ENCODE measurements at places on chromosomes 6 and 20.

- DNase-seq: no peak
Measured at GRCh38 chr6:15254070-15254975, 8.5 kb downstream of the JARID2 start.

DNA sequence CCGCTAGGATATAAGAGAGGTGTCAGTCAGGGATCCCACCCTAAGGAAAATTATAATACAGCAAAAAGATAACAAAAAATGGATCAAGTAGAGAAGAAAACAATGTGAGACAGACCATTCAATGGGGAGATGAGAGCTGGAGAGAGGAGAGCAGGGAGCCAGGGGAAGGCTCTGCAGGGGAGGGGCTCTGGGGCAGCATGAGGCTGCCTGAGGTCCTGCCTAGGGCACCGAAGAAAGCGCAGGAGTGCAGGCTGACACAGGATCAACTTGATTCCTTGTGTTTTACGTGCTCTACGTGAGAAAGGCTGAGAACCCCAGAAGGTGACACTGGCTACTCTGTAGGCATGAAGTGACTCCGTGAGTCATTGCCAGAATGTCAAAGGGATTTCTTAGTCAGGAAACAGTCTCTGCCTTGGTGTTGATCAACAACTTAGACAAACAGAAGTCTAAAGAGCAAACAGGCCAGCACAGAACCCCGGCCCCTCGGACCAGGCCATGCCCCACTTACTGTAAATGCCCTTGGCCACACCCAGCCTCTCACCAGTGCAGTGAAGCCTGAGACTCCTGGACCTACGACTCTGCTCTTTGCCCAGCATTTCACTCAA lies 290.1 kb upstream of the PRDM1 start:
- no peak for DNase-seq

DNA sequence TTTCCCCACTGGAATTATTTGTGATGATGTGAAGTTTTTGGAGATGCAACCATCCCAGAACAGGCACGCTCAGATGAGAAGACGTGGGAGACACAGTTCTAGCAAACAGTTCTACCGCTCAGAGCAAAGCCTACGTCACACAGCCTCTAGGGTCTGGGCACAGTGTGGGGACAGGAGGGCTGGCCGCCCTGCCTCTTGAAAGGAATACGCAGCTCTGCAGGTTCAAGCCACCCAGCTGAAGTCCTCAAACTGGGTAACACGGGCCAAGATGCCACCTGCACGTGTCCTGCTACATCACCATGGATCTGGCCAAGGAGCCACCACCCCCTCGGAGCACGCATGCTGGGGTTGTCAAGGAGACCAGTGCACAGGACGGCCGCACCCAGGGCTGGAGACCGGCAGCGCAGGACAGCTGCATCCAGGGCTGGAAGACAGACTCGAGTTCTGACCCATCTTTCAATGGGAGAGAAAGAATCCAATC lies 75.0 kb downstream of the NOL4L start:
- no peak for DNase-seq

- no peak for DNase-seq
Measured at GRCh38 chr20:62175711-62176110, 7.1 kb upstream of the MTG2 start.

DNA sequence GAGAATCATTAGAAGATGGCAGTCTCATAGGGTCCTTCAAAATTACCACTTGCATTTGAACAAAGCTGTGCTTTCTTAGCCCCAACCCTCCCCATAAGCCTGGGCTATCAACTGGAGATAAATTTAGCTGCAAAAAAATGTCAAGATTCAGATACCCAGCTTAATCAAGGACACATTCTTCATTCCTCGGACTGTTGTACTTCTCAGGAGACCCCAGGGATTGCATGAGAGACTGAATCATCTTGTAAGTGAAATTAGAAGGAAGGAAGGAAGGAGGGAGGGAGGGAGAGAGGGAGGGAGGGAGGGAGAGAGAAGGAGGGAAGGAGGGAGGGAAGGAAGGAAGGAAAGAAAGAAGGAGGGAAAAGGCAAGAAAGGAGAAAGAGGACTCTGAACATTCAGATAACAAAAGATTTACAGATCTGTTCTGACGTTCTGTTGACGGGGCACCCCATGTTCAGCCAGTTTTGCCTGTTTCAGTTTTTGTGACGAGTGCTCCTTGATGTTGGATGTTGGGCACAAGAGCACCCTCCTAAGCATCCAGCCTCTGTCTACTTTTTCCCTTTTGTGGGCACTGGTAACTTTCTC lies 498.7 kb downstream of the PREX1 start:
- DNase-seq: no peak

- DNase-seq: no peak
Measured at GRCh38 chr6:155959898-155960495, 504.4 kb upstream of the NOX3 start.

DNA sequence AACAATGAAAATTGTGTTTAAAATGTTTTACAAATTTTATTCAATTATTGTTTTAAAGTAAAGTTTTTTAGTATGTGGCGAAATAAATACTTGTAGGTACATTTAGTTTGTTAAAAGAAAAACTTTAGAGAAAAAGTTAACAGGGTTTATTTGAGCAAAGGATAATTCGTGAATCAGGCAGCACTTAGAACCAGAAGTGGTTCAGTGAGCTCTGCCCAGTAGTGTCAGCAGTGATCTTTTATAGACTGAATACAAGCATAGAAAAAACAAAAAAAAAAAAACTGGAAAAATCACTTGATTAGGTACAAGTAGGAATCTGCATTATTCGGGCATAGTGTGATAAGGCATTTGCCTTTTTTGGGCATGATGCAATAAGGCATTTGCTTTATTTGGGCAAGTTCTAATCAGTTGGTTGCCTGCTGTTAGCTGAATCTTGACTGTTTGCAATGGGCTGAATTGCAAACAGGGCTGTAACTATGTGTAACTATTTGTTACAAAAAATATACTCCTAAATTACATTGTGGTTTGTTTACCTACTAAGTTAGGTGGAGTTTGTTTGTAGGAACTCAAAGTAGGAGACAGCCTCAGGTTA lies 122.9 kb upstream of the MMS22L start:
- DNase-seq: no peak

DNA sequence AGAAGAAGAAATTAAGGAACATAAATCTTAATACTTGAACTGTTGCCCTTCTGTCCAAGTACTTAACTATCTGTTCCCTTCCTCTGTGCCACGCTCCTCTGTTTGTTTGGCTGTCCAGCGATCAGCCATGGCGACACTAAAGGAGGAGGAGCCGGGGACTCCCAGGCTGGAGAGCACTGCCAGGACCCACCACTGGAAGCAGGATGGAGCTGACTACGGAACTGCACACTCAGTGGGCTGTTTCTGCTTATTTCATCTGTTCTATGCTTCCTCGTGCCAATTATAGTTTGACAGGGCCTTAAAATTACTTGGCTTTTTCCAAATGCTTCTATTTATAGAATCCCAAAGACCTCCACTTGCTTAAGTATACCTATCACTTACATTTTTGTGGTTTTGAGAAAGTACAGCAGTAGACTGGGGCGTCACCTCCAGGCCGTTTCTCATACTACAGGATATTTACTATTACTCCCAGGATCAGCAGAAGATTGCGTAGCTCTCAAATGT lies 17.1 kb downstream of the IRF4 start:
- DNase-seq: peak; percentile 83

DNA sequence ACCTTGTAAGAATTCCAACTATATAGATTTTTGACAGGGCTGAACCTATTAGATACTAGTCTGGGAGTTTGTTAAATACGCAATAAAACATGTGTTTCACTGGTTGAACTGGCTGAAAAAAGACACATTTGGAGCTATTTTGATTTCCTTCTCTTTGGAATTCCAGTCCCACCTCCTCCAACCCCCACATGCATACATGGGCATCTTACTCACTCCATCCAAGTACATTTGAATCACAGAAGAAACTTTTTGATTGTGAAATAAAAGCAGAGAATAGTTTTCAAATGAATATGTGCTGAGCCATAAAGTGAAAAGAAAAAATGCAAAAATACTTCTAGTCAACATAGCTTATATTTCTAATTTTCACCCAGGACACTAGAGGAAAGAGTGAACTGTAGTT lies 33.9 kb upstream of the STXBP5 start:
- DNase-seq: no peak

- no peak for DNase-seq
Measured at GRCh38 chr20:54539521-54540046, 64.2 kb downstream of the DOK5 start.

- DNase-seq: no peak
Measured at GRCh38 chr20:54611708-54612412, 136.5 kb downstream of the DOK5 start.

DNA sequence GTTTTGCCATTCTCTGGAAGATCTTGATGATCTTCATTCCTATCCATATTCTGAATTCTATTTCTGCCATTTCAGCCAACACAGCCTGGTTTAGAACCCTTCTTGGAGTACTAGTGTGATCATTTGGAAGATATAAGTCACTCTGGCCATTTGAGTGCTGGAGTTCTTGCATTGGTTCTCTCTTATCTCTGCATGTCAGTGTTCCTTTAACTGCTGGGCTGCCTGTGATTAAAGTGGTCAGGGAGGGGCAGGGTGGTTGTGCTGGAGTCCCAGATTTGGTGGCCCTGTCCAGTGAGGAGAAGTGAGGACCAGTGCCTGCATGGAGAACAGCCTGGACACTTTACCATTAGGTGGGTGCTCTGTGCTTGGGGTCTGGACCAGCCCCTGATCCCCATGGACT lies 173.0 kb downstream of the SOD2 start:
- no peak for DNase-seq

DNA sequence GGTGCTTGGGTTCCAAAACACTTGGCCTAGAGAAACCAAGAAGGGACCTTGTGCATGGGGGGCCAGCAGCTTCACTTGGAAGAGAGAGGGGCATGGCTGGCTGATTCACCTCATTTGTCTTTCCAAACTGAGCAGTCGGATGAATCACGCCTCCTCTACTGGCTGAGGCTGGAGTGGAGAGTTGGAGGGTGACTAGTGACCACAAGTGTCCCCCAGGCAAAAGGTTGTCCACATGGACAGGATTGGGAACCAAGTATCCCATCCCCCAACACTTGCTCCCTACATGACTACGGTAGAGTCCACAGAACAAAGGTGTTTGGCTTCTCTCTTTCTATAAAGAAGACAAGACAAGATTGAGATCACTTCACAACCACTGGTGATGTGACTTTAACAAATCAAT lies 875.6 kb downstream of the QKI start:
- DNase-seq: no peak

DNA sequence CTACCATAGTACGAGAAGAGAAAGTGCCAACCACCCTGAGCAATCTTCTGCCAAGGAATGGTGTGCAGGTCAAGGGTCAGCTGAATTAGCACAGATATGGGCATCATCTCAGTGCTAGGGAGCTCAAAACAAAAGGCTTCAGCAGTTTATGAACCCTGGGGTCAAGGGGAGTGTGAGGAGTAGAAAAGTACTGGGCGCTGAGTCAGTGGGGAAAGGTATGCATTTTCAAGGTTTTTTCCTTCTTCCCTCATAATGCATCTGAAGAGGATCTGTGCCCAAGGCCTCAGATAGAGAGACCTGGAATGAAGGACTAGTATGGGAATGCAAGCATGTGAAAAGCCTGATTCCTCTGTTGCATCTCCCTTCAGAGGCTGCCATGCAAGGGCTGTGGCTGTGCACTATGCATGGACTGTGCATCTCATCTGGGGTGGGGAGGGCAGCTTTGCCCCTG lies 81.7 kb downstream of the PERP start:
- DNase-seq: no peak

- no peak for DNase-seq
Measured at GRCh38 chr6:20732896-20733295, 198.6 kb downstream of the CDKAL1 start.

All from H54 (cell line).